ENCODE measurements at places on chromosomes 3 and 15.

DNA sequence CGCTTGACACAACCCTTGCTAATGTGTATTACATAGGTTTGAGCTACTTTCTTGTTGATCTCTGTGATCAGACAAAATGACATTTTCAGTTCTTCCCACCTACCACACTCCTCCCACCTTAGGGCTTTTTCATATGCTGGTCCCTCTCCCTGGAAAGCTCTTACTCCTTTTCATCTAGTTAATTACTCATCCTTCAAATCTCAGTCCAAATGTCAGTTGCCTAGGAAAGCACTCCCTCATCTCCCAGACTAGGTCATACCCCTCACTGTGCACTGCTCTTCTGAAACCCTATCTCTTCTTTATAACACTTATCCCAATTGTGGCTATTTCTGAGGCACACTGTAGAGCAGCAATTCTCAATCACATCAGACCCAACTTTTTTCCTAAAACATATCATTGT is 7.3 kb downstream of the ZNF106 start:
- no peak for DNase-seq

- DNase-seq: no peak
These were observed 6.9 kb downstream of the TSC22D2 start for GRCh38 chr3:150414959-150415358.

DNA sequence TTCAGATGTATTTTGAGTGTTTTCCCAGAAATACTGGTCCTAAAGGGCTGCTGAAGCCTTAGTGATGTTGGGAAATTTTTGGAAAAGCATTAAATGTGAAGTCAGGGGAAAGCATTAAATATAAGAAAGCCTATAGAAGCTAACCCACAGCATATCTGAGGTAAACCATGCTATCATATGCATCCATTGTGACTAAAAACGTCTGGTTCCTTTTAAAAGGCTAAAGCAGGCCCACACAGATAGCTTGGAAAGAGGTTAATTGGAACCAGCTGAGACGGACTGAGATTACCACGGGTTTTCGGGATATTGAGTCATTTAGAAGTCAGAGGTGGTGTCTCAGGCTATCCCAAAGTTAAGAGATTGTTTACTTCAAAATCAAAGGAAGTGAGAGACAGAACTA is 78.2 kb downstream of the CYP19A1 start:
- DNase-seq: no peak

- DNase-seq: no peak
These were observed 21.0 kb upstream of the CACNA1D start for GRCh38 chr3:53473422-53473821.

- DNase-seq: no peak
These were observed 32.6 kb upstream of the RAB11A start for GRCh38 chr15:65836665-65837064.

GRCh38 chr3:65964838-65965237 is 73.9 kb downstream of the MAGI1 start:
- no peak for DNase-seq

GRCh38 chr15:36961956-36962355 is 138.4 kb downstream of the MEIS2 start:
- DNase-seq: no peak

DNA sequence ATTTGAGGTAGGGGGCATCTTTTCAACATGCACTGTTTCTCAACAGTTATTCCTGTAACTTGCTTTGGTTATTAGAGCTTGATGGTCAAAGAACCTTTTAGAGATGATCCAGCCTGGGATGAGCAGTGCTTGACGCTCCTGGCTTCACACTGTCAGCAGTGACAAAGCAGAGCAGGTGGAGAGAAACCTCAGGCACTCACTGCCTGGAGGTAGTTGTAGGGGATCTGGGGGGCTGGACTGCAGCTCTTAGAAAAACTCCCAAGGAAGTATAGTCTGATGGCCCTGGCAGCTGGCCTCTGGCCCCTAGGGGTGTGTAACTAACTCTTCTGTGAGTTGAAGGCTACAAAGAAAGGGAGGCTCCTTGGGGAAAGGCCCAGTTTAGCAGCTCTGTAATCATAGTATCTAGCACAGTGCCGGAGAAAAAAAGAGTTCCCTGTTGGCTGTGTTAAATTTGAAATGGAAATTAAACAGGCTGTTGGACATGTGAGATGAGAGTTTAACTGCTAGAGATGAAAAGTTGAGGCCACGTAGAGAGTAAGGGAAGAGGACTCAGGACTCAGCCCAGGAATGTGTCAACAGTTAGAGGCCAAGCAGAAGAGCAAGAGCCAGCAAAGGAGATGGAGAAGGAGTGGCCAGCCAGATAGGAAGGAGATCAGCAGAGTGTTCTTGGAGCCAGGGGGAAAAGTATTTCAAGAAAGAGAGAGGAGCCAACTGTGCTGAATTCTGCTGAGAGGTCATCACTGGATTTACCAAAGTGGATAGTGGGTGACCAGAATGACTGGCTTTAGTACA is 14.2 kb downstream of the OXNAD1 start:
- DNase-seq: no peak

Data from NCI-H748 treated with DMSO at 0.1 percent for 48 hours (cell line).